ENCODE measurements at places on chromosomes 13 and 19. TPM values are rescaled to one million over a fixed set of nuclear protein-coding genes. Genes with fewer than 3 reads are reported as not detected.

DNA sequence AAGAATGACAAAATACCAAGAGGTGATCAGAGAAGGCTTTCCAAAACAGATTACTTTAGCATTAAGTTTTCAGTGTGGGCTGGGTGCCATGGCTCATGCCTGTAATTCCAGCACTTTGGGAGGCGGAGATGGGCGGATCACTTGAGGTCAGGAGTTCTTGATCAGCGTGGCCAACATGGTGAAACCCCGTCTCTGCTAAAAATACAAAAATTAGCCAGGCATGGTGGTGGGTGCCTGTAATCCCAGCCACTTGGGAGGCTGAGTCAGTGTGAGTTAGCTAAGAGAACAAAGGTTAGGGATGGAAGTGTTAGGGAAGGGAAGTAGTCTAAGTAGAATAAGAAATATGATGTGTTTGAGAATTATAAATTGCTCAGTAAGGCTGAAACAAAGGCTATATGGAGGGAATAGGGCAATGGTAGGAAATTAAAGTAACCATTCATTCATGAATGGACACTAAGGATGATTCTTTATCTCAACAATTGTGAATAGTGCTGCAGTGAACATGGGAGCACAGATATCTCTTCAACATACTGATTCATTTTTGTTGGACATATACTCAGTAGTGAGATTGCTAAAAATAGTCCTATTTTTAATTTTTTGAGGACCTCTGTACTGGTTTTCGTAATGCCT lies 3.9 kb upstream of the RCBTB2 start:
- no peak overlapping the region for H3K27ac ChIP-seq
- no peak overlapping the region for H3K4me3 ChIP-seq
- H3K27me3 ChIP-seq, result no peaks in the 10 kb centered on the region
- peaks cover 25% of the 10 kb centered on the region for H3K36me3 ChIP-seq
- DNase-seq, result no peak
- H3K4me1 ChIP-seq, result peaks cover 14% of the 10 kb centered on the region

- DNase-seq, result no peak
- H3K36me3 ChIP-seq, result peaks cover 46% of the 10 kb centered on the region
- no peak overlapping the region for H3K27ac ChIP-seq
- no peaks in the 10 kb centered on the region for H3K27me3 ChIP-seq
- no peak overlapping the region for H3K4me3 ChIP-seq
These were observed 3.5 kb downstream of the CHAF1A start for GRCh38 chr19:4405977-4406376.

DNA sequence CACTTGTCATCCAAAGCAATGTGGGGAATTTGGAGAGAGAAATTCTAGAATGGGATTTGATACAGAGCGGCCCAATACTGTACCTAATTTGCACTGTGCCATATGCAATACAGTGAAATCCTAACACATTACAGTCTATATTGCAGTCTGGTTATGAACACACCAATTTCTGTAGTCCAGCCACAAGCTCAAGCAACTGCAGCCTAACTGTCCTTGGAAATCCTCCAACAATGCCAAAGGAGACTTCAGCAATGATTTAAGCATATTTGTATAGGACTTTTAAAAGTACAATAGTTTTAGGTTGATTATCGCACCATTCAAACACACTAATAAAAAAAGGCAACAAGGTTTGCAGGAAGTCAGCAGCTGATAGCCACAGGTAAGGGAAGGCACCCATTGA lies 17.3 kb downstream of the DIAPH3 start:
- H3K4me3 ChIP-seq, result no peak overlapping the region
- DNase-seq, result no peak
- peaks cover 14% of the 10 kb centered on the region for H3K36me3 ChIP-seq
- H3K27me3 ChIP-seq, result no peaks in the 10 kb centered on the region
- H3K4me1 ChIP-seq, result peaks cover 4% of the 10 kb centered on the region

DNA sequence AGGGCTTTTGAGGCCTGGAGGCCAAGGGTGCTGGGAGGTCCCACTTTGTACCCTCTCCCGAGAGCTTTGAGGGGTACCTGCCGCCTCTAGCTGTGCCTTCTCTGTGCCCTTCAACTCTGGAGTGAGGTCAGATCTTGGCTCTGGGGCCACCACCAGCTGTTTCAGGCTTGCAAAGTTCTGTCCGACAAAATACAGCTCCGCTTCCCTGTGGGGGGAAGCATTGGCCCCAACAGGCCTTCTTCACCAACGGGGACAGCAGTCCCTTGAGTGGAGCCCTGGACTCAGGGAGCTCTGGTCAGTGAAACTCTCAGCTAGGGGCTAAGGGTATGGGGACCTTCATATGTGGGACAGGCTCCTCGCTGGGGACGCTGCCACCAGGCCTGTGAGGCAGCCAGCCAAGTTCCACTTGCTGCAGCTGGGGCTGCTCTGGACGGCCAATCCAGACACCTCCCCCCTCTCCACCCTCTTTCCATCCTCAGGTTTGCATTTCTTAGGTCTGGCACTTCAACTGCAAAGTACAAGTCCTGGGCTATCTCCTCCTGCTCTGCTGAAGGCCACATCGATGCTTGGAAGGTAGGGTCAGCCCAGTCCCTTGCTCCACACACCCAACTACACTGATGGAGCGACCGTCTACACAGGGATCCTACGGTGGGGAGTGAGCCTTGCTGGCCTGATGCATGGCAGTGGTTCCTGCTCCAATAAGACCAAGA lies 46.8 kb downstream of the C13orf46 start:
- peak; percentile 32 for DNase-seq
- H3K36me3 ChIP-seq, result no peaks in the 10 kb centered on the region
- no peak overlapping the region for H3K4me3 ChIP-seq
- peaks cover 16% of the 10 kb centered on the region for H3K4me1 ChIP-seq
- H3K27ac ChIP-seq, result no peak overlapping the region

GRCh38 chr19:45569619-45570421 lies 14.8 kb downstream of the OPA3 start:
- no peaks in the 10 kb centered on the region for H3K4me1 ChIP-seq
- no peaks in the 10 kb centered on the region for H3K27me3 ChIP-seq
- no peaks in the 10 kb centered on the region for H3K36me3 ChIP-seq

DNA sequence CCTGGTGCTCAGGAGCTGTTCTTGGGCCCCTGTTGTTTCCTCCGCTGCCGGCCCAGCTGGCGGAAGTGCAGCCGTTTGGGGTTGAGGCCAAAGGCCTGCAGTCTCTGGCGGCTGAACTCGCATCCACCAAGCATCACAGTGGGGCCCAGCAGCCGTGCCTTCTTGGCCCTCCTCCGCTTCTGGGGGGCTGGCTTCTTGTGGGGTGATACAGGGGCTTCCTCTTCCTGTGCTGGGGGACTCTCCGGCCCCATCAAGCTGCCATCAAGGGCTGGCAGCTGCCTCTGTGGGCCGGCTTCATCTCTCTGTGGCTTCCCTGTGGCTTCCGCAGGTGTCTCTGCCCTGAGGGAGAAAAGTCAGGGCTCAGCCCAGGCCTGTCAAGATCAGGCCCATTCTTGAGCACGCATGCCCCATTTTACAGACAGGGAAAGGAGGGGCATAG lies 10.3 kb downstream of the ATG4D start:
- peak overlapping the region; percentile 95 for H3K27ac ChIP-seq
- peak overlapping the region; percentile 48 for H3K4me3 ChIP-seq
- DNase-seq, result peak; percentile 96
- H3K4me1 ChIP-seq, result peaks cover 59% of the 10 kb centered on the region
- H3K27me3 ChIP-seq, result no peaks in the 10 kb centered on the region

GRCh38 chr13:73065665-73066340 lies 7.0 kb downstream of the KLF5 start:
- no peak for DNase-seq
- no peak overlapping the region for H3K27ac ChIP-seq
- peaks cover 3% of the 10 kb centered on the region for H3K36me3 ChIP-seq
- no peak overlapping the region for H3K4me3 ChIP-seq
- H3K27me3 ChIP-seq, result peaks cover 10% of the 10 kb centered on the region

DNA sequence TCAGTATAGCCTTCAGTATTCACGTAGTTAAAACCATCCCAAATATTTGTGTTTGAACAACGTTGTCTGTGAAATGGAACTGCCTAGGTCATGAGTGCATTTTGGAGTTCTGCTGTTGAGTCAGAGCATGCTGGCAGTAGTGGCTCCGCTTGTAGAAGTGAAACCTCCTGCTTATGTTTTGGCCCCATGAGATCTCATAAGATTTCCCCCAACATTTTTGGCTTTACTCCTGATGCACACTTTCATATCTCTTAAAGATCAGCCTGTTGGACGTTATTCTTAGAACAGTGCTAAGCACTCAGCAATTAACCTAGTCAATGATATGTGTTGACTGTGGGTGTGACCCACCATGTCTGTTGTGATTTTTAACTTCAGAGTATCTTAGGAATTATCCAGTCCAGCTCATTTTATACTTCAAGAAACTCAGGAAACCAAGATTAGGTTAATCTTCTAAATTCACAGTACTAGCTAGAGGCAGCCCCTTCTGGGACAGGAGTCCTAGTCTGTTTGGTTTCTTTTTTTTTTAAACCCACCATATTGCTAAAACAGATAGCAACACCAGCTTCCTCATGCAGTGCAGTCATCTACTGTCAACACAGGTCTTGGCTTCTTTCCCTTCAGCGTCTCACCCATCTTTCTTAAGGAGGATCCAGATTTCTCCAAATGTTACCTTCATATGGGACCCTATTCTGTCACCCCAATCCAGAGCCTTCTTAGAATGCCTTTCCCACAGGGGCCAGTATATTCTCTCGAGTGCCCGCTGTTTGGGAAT lies 26.2 kb downstream of the RAP2A start:
- no peak overlapping the region for H3K27ac ChIP-seq
- no peak overlapping the region for H3K4me3 ChIP-seq
- DNase-seq, result no peak
- peaks cover 29% of the 10 kb centered on the region for H3K36me3 ChIP-seq
- no peaks in the 10 kb centered on the region for H3K27me3 ChIP-seq

- H3K27ac ChIP-seq, result no peak overlapping the region
- no peak for DNase-seq
- H3K4me1 ChIP-seq, result peaks cover 6% of the 10 kb centered on the region
- peaks cover 15% of the 10 kb centered on the region for H3K36me3 ChIP-seq
- peaks cover 9% of the 10 kb centered on the region for H3K27me3 ChIP-seq
- H3K4me3 ChIP-seq, result no peak overlapping the region
These were observed 14.2 kb downstream of the HAS1 start for GRCh38 chr19:51709575-51709974.

DNA sequence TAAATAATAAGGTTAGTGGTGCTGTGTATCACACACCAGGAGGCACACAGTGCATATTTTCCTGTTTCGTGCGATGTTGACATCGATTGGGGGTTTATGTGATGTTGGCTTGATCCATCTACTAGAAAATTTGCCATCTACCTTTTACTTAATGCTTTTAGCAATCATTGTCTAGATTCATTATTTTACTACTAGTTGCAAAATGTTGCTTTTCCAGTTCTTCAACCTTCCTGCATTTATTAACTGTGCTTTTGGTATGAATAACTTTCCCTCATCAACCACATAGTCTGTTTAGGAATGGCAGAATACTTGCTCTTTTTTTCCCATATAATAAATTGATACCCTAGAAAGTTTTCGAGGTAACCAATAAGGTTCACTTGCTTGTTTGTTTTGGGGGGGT lies 17.5 kb downstream of the C13orf42 start:
- DNase-seq, result no peak
- H3K4me3 ChIP-seq, result no peak overlapping the region
- H3K36me3 ChIP-seq, result no peaks in the 10 kb centered on the region
- peaks cover 33% of the 10 kb centered on the region for H3K27me3 ChIP-seq
- H3K4me1 ChIP-seq, result no peaks in the 10 kb centered on the region

- peaks cover 20% of the 10 kb centered on the region for H3K4me1 ChIP-seq
- no peak overlapping the region for H3K4me3 ChIP-seq
- peaks cover 4% of the 10 kb centered on the region for H3K36me3 ChIP-seq
- H3K27ac ChIP-seq, result no peak overlapping the region
These were observed 2.8 kb upstream of the ZNF543 start for GRCh38 chr19:57317503-57317902.

GRCh38 chr13:25262261-25262660 lies 25.0 kb downstream of the MTMR6 start:
- H3K36me3 ChIP-seq, result peaks cover 28% of the 10 kb centered on the region
- no peak overlapping the region for H3K4me3 ChIP-seq
- no peaks in the 10 kb centered on the region for H3K4me1 ChIP-seq
- H3K27me3 ChIP-seq, result no peaks in the 10 kb centered on the region
- no peak for DNase-seq

GRCh38 chr13:32208860-32209259 lies 106.3 kb downstream of the ZAR1L start:
- H3K27me3 ChIP-seq, result peaks cover 19% of the 10 kb centered on the region
- no peaks in the 10 kb centered on the region for H3K36me3 ChIP-seq
- no peak for DNase-seq
- no peak overlapping the region for H3K27ac ChIP-seq
- no peaks in the 10 kb centered on the region for H3K4me1 ChIP-seq

- DNase-seq, result no peak
- peaks cover 4% of the 10 kb centered on the region for H3K36me3 ChIP-seq
- peaks cover 12% of the 10 kb centered on the region for H3K4me1 ChIP-seq
- H3K27ac ChIP-seq, result no peak within 1 kb of the TSS
These were observed at the start of gene SPIB for GRCh38 chr19:50418176-50419021. TSS of gene SPIB (plus strand) at chr19:50418938. CDS start at chr19:50418963, 25 bp downstream.

DNA sequence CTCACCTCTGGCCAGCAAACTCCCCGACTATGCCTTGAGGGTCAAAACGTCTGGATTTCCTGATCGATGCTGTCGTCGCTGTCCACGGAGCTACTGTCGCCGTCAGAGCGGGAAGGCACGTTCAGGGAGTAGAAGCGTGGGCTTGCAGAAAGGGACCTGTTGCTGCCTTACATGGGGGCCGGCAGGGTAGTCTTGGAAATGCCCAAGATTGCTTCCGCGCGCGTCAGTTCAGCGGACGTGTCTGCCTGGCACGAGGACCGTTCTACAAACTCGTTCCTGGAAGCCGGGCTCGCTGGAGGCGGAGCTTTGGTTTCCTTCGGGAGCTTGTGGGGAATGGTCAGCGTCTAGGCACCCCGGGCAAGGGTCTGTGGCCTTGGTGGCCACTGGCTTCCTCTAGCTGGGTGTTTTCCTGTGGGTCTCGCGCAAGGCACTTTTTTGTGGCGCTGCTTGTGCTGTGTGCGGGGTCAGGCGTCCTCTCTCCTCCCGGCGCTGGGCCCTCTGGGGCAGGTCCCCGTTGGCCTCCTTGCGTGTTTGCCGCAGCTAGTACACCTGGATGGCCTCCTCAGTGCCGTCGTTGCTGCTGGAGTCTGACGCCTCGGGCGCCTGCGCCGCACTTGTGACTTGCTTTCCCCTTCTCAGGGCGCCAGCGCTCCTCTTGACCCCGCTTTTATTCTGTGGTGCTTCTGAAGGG lies 15.4 kb downstream of the RB1 start:
- no peak for DNase-seq
- peaks cover 84% of the 10 kb centered on the region for H3K36me3 ChIP-seq
- peaks cover 31% of the 10 kb centered on the region for H3K4me1 ChIP-seq
- no peaks in the 10 kb centered on the region for H3K27me3 ChIP-seq
- H3K4me3 ChIP-seq, result peak overlapping the region; percentile 68

GRCh38 chr19:20247016-20247683 lies 80.1 kb downstream of the ZNF486 start:
- no peaks in the 10 kb centered on the region for H3K27me3 ChIP-seq
- no peak overlapping the region for H3K27ac ChIP-seq
- H3K36me3 ChIP-seq, result peaks cover 14% of the 10 kb centered on the region
- no peak overlapping the region for H3K4me3 ChIP-seq

Gene CD22
- not detected for total RNA-seq

Gene TMEM59L
- total RNA-seq, result not detected

Gene CPT1C
- 1.6 TPM for total RNA-seq

Gene CASP14
- total RNA-seq, result not detected

Gene TNPO2
- 104 TPM for total RNA-seq

Gene SLC7A10
- total RNA-seq, result not detected

Gene ZNF284
- 2.2 TPM for total RNA-seq

Measured in activated CD8-positive, alpha-beta memory T cell treated with anti-CD3 and anti-CD28 coated beads, Interleukin-2, amount 10 ng/mL, durations not matched to agents 7 days and 5 days (primary cell).